ENCODE measurements at places on chromosomes 4 and X.

DNA sequence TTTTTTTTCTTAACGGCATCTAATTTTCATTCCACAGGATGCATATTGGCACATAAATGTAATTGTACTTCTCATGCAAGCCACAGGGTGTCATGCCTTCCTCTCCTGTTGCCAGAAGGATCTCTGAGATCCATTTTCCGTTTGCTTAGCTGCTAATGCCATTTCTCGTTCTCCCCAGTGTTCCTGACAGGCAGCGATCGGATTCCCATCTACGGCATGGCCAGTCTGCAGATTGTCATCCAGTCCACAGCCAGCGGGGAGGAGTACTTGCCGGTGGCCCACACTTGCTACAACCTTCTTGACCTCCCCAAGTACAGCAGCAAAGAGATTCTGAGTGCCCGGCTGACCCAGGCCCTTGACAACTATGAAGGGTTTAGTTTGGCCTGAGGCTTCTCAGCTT, 8.9 kb upstream of the NAP1L5 start:
- DNase-seq = no peak

DNA sequence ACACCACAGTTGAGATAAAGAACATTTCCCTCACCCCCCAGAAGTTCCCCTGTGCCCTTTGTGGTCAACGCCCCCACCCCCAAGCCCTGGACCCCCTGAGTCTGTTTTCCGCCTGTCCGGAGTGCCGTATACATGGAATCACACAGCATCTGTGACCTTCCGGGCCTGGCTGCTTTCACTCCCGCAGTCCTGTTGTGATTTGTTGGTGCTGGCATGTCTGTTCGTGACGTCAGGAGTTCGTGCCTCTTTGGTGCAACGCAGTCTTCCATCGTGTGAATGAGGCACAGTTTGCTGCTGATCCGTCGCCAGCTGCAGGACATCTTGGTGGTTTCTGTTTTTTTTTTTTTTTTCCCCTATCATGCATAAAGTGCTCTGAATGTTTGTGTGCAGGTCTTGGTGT, 62.1 kb downstream of the PSAPL1 start:
- DNase-seq = no peak

GRCh38 chrX:53242310-53242709, 17.3 kb upstream of the KDM5C start:
- no peak for DNase-seq

GRCh38 chrX:149392921-149393320, 112.2 kb downstream of the IDS start:
- DNase-seq = no peak

DNA sequence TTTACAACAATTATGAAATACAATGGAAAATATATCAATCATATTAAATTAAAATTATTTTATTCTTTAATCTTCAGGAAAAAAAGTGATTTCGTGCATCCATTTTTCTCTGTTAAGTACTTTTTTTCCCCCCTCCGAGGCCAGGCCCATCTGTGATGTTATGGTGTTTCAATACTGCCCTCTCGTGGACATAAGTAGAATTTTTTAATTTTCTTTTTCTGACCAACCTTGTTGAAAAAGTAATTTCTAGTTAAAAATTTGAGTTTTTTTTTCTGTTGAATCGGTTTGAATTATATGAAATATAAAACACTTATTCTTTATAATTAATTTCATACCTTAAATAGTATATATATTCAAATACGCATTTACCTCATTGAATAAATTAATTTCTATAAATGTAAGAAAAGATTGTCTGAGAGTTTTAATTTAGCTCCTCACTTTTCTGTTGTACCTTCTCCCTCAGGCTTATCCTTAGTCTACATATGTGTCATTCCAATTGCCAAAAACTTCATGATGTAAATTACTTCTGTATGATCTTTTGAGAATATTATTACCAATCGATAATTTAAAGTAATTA, 175.8 kb upstream of the TECRL start:
- DNase-seq = no peak

- DNase-seq = no peak
Measured at GRCh38 chr4:101596781-101597552, 193.6 kb upstream of the BANK1 start.

DNA sequence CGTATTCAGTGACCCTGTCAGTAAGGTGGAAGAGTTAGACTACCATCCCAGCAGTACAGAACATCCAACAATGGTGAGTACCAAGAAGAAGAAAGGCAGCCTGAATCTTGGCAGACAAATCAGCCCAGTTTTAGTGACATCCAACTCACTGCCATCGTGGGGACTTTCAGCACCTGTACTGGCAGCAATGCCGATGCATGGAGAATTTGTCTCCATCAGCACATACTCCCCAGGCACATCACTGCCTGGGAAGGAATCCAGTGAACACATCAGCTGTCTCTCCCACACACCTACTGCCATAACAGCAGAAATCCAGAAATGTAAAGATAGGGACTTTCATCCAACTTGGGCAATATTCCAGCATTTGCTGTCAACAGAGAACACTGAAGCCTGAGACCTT, 29.8 kb downstream of the PTCHD1 start:
- no peak for DNase-seq

DNA sequence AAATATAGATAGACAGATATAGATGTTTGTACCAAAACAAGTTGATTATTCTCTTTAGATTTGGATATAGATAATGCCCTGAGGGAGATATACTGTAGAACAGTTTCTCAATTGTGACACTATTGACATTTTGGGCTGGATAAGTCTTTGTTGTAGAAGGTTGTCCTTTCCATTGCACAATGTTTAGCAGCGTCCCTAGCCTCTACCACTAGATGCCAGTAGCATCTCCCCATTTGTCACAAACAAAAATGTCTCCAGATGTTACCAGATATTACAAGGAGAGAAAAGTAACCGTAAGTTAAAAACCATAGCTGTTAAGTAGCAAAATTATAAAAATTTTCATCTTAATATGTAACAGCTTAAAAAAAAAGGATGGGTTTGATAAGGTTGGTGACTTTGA, 2595.3 kb downstream of the ARAP2 start:
- DNase-seq = no peak

DNA sequence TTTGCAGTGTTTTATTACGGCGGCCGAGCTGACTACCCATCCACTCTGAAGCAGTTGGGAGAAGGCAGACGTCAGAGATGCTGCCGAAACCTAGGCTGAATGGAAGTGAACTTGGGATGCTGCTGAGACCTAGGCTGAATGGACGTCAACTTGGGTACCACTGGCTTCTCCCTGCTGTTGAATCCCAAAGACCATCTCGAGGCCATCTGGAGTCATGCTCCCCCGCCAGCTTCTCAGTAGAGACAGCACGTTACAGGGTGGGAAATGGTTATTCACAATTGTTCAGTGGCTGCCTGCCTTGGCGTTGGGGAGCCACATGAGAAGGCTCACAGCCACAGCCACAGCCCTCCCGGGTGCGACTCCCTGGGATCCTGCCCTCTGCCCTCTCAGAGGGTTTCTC, 40.9 kb downstream of the P2RY8 start:
- DNase-seq = no peak

DNA sequence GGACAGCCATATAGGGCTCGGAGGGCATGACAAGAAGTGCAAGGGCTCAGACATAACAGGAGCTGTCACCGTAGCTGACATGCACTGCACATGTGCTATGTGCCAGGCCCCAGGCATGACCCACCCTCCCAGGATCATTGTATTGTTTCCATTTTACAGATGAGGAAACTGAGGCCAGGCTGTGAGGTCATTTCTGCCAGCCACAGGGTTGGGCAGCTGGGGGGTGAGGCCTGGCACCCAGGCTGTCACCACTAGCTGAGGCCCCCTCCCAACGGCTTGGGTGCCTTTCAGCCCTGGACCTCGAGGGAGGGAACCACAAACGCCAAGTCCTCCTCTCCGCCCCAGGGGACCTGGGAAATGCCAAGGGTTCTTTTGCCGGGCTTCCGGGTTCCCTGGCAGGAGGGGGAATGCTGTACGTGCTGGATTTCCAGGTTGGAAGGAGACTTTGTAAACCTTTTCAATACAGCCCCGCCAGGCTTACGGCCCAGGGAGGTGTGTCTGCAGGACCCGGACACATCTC, 12.6 kb downstream of the TREX2 start:
- DNase-seq = no peak

- peak; percentile 46 for DNase-seq
Measured at GRCh38 chrX:139850968-139851367, 81.9 kb downstream of the ATP11C start.

DNA sequence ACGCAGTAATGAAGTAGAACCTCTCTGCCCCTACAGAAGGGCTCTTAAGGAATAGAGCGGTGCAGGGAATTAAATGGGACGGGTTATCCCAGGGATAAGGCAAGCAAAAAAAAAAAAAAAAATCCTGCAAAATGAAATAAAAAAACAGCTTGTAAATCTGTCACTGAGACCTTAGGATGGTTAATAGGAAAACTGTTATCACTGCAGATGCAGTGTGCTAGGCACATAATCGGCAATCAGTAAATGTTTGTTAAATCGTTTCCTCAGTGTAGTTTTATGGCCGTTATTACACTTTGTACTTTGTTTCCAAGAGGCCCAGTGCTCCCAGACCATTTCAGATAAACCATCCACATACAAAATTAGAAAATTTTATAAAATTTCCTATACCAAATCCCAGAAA, 1.0 kb downstream of the HNRNPH2 start:
- no peak for DNase-seq

DNA sequence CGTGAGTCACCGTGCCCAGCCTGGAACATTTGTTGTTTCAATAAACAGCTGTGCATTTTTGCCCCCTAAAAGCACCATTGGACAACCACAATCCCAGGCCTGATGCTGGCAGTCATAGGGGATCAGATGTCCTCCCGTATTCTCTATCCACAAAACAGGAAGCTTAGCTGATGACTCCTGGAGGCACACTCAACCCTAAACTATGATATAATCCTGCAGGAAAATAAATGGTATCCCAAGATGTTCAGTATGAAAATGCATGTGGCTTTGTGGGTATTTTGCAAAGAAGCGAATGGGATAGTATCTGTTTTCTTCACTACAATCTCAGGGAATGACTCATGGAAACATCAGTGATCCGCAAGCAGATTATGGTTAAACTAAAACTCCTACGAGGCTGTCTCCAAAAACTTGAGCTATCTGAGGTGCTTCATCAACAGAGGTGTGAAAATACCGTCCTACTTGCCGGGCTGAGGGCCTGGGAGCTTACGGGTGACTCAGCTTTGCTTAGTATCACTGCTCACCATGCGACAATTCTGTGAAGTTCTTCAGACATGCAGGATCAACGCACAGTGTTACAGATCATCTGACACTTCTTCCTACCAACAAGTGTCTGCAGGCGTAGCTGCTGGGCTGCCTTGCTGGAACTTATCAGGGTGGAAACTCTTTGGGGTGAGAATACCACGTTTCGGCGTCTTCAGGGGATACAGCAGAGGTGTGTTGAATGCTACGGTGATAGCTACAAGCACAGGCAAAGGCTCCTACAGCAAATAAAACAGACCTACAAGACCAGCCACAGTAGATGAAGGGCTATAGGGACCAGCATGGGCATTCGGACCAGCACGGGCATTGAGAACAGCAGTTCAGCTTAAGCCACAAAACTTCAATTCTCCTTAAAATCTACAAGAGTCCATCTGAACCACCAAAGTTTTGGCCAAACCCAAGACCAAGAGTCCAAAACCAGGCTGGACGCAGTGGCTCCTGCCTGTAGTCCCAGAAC, 148.5 kb downstream of the DHRSX start:
- no peak for DNase-seq

- no peak for DNase-seq
Measured at GRCh38 chrX:57367649-57368048, 81.1 kb downstream of the FAAH2 start.

- no peak for DNase-seq
Measured at GRCh38 chrX:23666282-23666681, 1.0 kb upstream of the PRDX4 start.

GRCh38 chr4:15238720-15239119, 189.1 kb upstream of the C1QTNF7 start:
- DNase-seq = peak; percentile 58

DNA sequence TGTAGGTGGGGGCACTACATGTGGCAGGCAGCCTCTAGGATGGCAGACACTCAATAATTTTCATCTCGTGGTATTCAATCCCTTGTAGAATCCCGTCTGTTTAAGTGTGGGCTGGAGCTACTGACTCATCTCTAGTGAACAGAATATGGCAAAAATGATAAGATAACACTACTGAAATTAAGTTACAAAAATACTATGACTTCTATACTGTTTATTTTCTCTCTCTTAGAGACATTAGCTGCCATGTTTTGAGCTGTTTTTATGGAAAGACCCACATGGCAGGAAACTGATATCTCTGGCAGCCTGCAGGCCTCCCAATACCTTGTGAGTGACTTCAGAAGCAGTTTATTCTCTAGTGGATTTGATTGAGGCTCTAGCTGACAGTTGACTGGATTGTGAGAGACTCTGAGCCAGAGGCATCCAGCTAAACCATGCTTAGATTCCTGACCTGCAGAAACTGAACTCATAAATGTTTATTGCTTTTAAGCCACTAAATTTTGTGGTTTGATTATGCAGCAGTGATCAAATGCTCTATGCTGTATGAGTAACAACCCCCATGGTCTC, 298.8 kb upstream of the CTSO start:
- no peak for DNase-seq

GRCh38 chr4:159273141-159273438, 170.2 kb downstream of the RAPGEF2 start:
- no peak for DNase-seq

DNA sequence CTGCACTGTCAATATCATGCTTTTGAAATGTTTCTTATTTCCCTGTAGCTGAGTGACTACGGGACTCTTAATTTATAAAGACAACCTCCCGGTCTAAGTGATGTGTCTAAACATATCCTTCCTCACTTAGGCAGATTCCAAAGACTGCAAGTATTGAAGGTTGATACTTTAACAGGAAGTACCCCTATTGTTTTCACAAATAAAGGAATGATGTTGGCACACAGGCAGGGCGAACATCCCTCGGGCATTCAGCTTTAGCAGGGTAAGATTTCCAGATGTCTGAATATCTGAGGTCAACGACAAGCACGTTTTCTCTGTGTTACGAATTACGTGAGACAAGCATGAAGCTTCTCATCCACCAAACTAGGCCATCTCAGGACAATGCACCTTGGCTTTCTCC, 638.0 kb upstream of the FRG1 start:
- DNase-seq = no peak

DNA sequence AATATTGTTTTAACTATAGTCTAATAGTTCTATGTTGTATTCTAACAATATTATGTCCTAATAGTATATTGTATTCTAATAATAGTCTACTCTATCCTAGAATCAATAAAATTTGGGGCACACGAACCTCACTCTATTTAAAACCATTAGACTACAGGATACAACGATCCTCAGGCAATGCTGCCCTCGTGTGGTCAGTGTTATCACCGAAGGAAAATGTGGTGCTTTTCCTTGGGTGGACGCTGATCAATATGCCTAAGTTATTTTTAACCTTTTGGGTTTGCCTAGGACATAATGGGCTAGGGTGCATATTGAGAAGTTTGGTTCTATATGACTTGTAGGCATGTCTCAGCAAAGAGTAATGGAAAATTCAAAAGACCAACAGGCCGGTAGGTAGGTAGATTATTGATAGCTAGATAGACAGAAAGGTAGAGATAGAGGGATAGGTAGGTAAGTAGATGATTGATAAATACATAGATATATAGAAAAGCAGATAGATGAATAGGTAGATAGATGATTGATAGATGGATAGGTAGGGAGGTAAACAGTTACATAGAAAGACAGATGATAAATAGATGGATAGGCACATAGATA, 75.1 kb downstream of the PRKX start:
- no peak for DNase-seq

GRCh38 chr4:138003248-138003647, 238.9 kb downstream of the SLC7A11 start:
- no peak for DNase-seq

- DNase-seq = no peak
Measured at GRCh38 chr4:90190525-90190924, 63.3 kb downstream of the CCSER1 start.

GRCh38 chrX:80917919-80918318, 108.2 kb upstream of the BRWD3 start:
- no peak for DNase-seq

All from H9 (cell line).